Bronchial epithelial cell (primary cell): ENCODE measurements at places on chromosomes 5 and 9. TPM values are rescaled to one million over a fixed set of nuclear protein-coding genes. Genes with fewer than 3 reads are reported as not detected.

TMC1 gene
- total RNA-seq, result 1.0 TPM in 1 of 2 replicates, not detected in the other

ATP6V1G1 gene
- 279 and 345 TPM in 2 replicates for total RNA-seq

SPINK6 gene
- total RNA-seq, result not detected in 2 replicates

CNTNAP3B gene
- total RNA-seq, result 6.4 and 11.1 TPM in 2 replicates

SLC22A4 gene
- total RNA-seq, result 0.13 and 0.26 TPM in 2 replicates

CCL27 gene
- 0.26 TPM in 1 of 2 replicates, not detected in the other for total RNA-seq

CAVIN4 gene
- 0.26 and 0.53 TPM in 2 replicates for total RNA-seq

GMCL2 gene
- total RNA-seq, result not detected in 2 replicates

NOL6 gene
- 21.0 and 35.3 TPM in 2 replicates for total RNA-seq

PIK3R1 gene
- 12.7 and 15.5 TPM in 2 replicates for total RNA-seq

CFAP90 gene
- total RNA-seq, result not detected in 2 replicates

PKN3 gene
- total RNA-seq, result 1.5 and 2.1 TPM in 2 replicates

MCIDAS gene
- total RNA-seq, result under 0.01 and 0.13 TPM in 2 replicates

CACNA1B gene
- not detected in 2 replicates for total RNA-seq

GHR gene
- 1.3 and 2.4 TPM in 2 replicates for total RNA-seq

CCL28 gene
- total RNA-seq, result 1.0 and 1.6 TPM in 2 replicates

ZNF366 gene
- not detected in 2 replicates for total RNA-seq

TCERG1 gene
- total RNA-seq, result 32.6 and 36.7 TPM in 2 replicates

UTP15 gene
- total RNA-seq, result 23.6 and 45.0 TPM in 2 replicates

HTR4 gene
- total RNA-seq, result 0.26 TPM in 1 of 2 replicates, not detected in the other

GABBR2 gene
- not detected in 2 replicates for total RNA-seq

MARCOL gene
- not detected in 2 replicates for total RNA-seq

GADD45G gene
- under 0.01 and 1.0 TPM in 2 replicates for total RNA-seq

TRIM41 gene
- 10.3 and 26.0 TPM in 2 replicates for total RNA-seq

SNCAIP gene
- total RNA-seq, result 0.26 TPM in 1 of 2 replicates, not detected in the other

PTRH1 gene
- 26.6 and 58.9 TPM in 2 replicates for total RNA-seq

GARNL3 gene
- total RNA-seq, result 2.4 and 5.4 TPM in 2 replicates

PLAC8L1 gene
- 0.38 and 0.53 TPM in 2 replicates for total RNA-seq

LECT2 gene
- not detected in 2 replicates for total RNA-seq

ANAPC2 gene
- 20.5 and 23.2 TPM in 2 replicates for total RNA-seq

HCN1 gene
- total RNA-seq, result not detected in 2 replicates

DIRAS2 gene
- total RNA-seq, result under 0.01 TPM in 1 of 2 replicates, not detected in the other

SEC61B gene
- total RNA-seq, result 62.9 and 77.2 TPM in 2 replicates

IFNK gene
- not detected in 2 replicates for total RNA-seq

IRX2 gene
- total RNA-seq, result 11.3 and 14.0 TPM in 2 replicates

PDE8B gene
- under 0.01 TPM in 1 of 2 replicates, not detected in the other for total RNA-seq

C9orf50 gene
- not detected in 2 replicates for total RNA-seq

PKD2L2 gene
- not detected in 2 replicates for total RNA-seq

SLC44A1 gene
- 39.4 and 51.3 TPM in 2 replicates for total RNA-seq

UBE2QL1 gene
- total RNA-seq, result not detected in 2 replicates

PTGES gene
- total RNA-seq, result 0.90 and 11.1 TPM in 2 replicates

CDH9 gene
- not detected in 2 replicates for total RNA-seq

SELENOP gene
- 5.8 and 17.3 TPM in 2 replicates for total RNA-seq

GDNF gene
- under 0.01 TPM in 1 of 2 replicates, not detected in the other for total RNA-seq

CTXN3 gene
- not detected in 2 replicates for total RNA-seq

NTRK2 gene
- not detected in 2 replicates for total RNA-seq

GABRB2 gene
- not detected in 2 replicates for total RNA-seq

MAT2B gene
- 41.5 and 71.1 TPM in 2 replicates for total RNA-seq

C5orf24 gene
- 22.6 and 23.8 TPM in 2 replicates for total RNA-seq
